ENCODE measurements at places on chromosomes 11 and 22. TPM values are rescaled to one million over a fixed set of nuclear protein-coding genes. Genes with fewer than 3 reads are reported as not detected.

GRK3 gene
- total RNA-seq, result 0.70 TPM

FDXACB1 gene
- total RNA-seq, result 0.85 TPM

WEE1 gene
- total RNA-seq, result 26.6 TPM

POTEH gene
- total RNA-seq, result not detected

FAM83F gene
- total RNA-seq, result not detected

CFL1 gene
- total RNA-seq, result 674 TPM

OSBP2 gene
- total RNA-seq, result 2.0 TPM

CHST1 gene
- total RNA-seq, result 6.3 TPM

TRABD gene
- 21.9 TPM for total RNA-seq

HBB gene
- total RNA-seq, result not detected

DEPDC5 gene
- total RNA-seq, result 8.1 TPM

OR51E1 gene
- not detected for total RNA-seq

LSP1 gene
- 34.2 TPM for total RNA-seq

CDK2AP2 gene
- 47.0 TPM for total RNA-seq

NECTIN1 gene
- total RNA-seq, result 2.0 TPM

OR5P2 gene
- not detected for total RNA-seq

DDIAS gene
- 0.51 TPM for total RNA-seq

DRD2 gene
- not detected for total RNA-seq

MIF gene
- total RNA-seq, result 1,022 TPM

HOATZ gene
- not detected for total RNA-seq

KCNQ1OT1 gene
- total RNA-seq, result 1.4 TPM

SLC16A8 gene
- total RNA-seq, result 0.12 TPM

TBX10 gene
- not detected for total RNA-seq

All from pericardium fibroblast (primary cell).